ENCODE measurements at places on chromosomes 2 and 18. TPM values are rescaled to one million over a fixed set of nuclear protein-coding genes. Genes with fewer than 3 reads are reported as not detected.

SLC4A5 gene
- not detected for total RNA-seq

FBXO15 gene
- total RNA-seq: 1.1 TPM

LINC00305 gene
- total RNA-seq: not detected

DSG1 gene
- total RNA-seq: not detected

RAB17 gene
- total RNA-seq: not detected

IL1A gene
- 2.1 TPM for total RNA-seq

PMAIP1 gene
- 14.1 TPM for total RNA-seq

MAB21L4 gene
- total RNA-seq: not detected

HRH4 gene
- total RNA-seq: 0.16 TPM

HOXD11 gene
- total RNA-seq: 9.7 TPM

CNTNAP5 gene
- total RNA-seq: not detected

UGT1A4 gene
- total RNA-seq: not detected

FSHR gene
- not detected for total RNA-seq

Data from MG63 (cell line).